ENCODE measurements at places on chromosomes 2 and 18. TPM values are rescaled to one million over a fixed set of nuclear protein-coding genes. Genes with fewer than 3 reads are reported as not detected.
A peak's percentile ranks its signal among the peaks of the same experiment; 100 is the strongest.

SLC19A3 gene
- total RNA-seq, result not detected

GRCh38 chr18:75200071-75200470 is 8.9 kb downstream of the PTGR3 start:
- no peaks in the 10 kb centered on the region for H3K36me3 ChIP-seq
- no peak overlapping the region for H3K4me3 ChIP-seq
- DNase-seq, result no peak

DNA sequence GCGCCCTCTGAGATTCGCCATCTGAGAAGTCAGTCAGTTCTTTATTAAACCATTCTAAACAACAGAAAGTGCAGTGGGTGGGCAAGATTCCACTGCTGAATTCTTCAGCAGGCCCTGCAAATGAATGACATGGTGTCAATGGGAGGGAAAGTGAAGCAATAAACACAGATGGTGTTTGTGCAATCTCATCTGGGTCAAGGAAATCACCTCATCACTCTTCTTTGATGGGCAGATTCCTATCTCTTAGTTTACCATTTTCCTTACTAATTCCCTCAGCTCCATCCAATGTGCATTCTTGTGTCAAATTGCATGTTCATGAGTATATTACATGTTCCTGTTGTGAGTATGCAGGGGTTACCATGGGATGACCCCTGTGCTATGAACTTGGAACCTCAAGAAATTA is 100.7 kb upstream of the CYP1B1 start:
- DNase-seq, result no peak
- H3K27me3 ChIP-seq, result no peaks in the 10 kb centered on the region
- no peak overlapping the region for H3K27ac ChIP-seq
- no peaks in the 10 kb centered on the region for H3K36me3 ChIP-seq
- H3K4me3 ChIP-seq, result no peak overlapping the region

DNA sequence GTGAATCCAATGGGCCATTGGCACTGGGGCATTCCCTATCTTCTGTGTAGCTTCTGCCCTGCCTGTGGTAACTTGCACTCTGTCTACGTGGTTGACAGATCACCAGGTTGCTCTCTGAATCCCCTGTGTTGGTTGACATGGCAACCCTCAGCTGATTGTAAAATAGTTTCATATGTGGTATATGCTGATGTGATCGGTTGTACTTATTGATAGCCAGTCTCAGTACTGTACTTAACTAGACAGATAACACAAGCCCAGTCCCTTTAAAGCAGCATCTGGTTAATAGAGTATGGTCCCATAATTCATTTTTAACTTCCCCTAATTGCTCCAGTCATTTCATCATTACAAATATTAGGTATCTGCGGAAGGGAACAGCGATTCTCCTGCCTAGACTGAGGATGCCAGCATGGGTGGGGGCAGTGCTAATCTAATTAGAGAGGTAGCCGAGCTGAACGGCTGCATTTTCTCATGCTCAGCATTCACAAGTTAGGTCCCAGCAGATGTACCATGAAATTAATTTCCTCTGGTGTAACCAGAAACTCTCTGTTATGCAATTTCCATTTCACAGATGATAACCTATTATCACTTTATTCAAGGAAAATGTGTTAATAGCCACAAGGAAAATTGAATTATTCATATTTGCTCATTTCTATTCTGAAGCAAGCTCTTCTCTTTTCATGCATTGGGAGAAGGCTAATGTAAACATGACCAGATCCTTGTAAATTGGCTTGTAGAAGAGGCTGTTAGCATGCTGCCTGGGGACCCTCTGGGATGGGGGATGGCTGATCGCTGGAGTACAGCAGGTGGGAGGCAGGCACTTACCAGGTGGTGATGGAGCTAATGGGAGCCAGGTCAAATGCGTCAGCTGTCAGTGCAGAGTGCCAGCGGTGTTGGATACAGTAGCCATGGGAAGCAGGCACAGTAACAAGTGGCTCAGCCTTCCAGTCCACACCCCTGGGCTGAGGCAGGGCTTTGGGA is 608.3 kb downstream of the GALR1 start:
- no peaks in the 10 kb centered on the region for H3K4me1 ChIP-seq
- no peak overlapping the region for H3K4me3 ChIP-seq
- DNase-seq, result no peak
- no peaks in the 10 kb centered on the region for H3K36me3 ChIP-seq
- H3K27me3 ChIP-seq, result no peaks in the 10 kb centered on the region

DNA sequence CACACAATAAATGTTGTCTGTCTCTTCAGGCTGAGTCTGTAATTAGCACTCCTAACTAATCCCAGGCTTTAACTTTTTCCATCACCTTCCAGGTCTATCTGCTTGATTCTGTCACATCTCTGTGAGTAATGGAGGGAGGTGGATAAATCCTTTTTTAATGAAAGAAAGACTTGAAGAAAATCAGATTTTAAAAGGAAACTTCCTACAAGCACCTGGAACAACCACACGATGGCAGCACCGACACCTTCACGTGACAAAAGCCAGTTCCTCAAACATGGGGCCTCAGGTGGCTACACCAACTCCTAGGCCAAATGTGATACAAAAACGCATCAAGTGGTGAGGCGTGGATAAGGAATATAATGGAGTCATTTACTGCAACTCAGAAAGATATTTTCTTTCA is 41.8 kb downstream of the TGFBRAP1 start:
- no peak overlapping the region for H3K4me3 ChIP-seq
- H3K27me3 ChIP-seq, result no peaks in the 10 kb centered on the region
- peaks cover 36% of the 10 kb centered on the region for H3K36me3 ChIP-seq
- DNase-seq, result peak; percentile 33

MLPH gene
- not detected for total RNA-seq

IMPA2 gene
- total RNA-seq, result 6.4 TPM

GRCh38 chr2:124778076-124778475 is 753.0 kb downstream of the CNTNAP5 start:
- DNase-seq, result no peak
- H3K36me3 ChIP-seq, result no peaks in the 10 kb centered on the region
- H3K4me3 ChIP-seq, result no peak overlapping the region
- H3K27me3 ChIP-seq, result no peaks in the 10 kb centered on the region

DNA sequence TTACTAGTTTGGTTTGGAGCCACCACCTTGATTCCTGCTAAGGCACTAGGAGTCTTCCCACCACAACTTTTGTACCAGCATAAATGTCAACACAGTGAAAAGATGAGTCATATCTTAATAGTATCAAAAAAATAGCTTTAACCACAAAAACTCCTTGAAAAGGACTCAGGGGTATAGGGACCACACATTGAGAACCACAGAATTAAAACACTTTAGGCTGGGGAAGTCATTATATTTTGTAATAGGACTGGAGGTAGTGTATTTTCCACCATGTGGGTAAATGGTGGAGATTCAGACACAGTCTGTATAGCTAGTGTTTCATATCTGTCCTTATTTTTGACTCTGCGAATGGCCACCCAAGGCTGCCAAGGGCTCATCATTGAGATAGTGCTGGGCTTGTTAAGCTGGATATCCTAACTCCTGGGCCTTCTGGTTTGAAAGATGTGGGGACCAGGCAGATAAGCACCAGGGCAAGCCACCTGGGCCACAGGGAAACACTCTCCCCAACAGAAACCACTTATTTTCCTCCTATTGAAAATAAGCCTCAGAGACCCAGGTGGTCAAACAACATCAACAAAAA is 19.1 kb upstream of the FHL2 start:
- H3K36me3 ChIP-seq, result no peaks in the 10 kb centered on the region
- H3K4me3 ChIP-seq, result no peak overlapping the region
- H3K27me3 ChIP-seq, result no peaks in the 10 kb centered on the region
- no peaks in the 10 kb centered on the region for H3K4me1 ChIP-seq
- H3K27ac ChIP-seq, result no peak overlapping the region

- DNase-seq, result no peak
- H3K27me3 ChIP-seq, result no peaks in the 10 kb centered on the region
- no peaks in the 10 kb centered on the region for H3K4me1 ChIP-seq
- no peak overlapping the region for H3K27ac ChIP-seq
Observed at GRCh38 chr2:22683914-22684313, 701.1 kb upstream of the KLHL29 start.

DLGAP1 gene
- 0.17 TPM for total RNA-seq

GRCh38 chr2:183543222-183543621 is 419.0 kb downstream of the NUP35 start:
- no peaks in the 10 kb centered on the region for H3K4me1 ChIP-seq
- H3K27ac ChIP-seq, result no peak overlapping the region
- H3K27me3 ChIP-seq, result no peaks in the 10 kb centered on the region

- no peaks in the 10 kb centered on the region for H3K27me3 ChIP-seq
- no peak for DNase-seq
- no peak overlapping the region for H3K4me3 ChIP-seq
- no peak overlapping the region for H3K27ac ChIP-seq
- H3K36me3 ChIP-seq, result no peaks in the 10 kb centered on the region
Observed at GRCh38 chr2:51997571-51997970, 965.6 kb upstream of the NRXN1 start.

DNA sequence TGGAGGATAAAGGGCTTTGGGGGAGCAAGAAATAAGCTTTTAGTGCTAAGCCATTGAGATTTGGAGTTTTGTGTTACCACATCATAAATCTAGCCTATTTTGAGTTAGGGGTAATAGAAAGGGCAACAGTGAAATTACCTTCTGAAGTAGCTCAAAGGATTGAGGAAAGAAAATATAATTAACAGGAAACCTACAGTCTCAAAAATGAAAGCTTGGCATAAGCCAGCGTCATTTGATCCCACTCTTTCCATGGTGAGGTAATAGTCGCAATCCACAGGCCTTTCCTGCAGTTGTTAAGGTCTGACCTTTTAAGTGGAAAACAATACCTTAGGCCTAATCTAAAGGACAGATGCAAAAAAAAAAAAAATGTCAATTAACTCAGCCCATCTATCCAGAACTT is 182.7 kb downstream of the UXS1 start:
- no peak overlapping the region for H3K27ac ChIP-seq
- no peak overlapping the region for H3K4me3 ChIP-seq
- no peaks in the 10 kb centered on the region for H3K27me3 ChIP-seq
- no peaks in the 10 kb centered on the region for H3K4me1 ChIP-seq
- DNase-seq, result no peak

DNA sequence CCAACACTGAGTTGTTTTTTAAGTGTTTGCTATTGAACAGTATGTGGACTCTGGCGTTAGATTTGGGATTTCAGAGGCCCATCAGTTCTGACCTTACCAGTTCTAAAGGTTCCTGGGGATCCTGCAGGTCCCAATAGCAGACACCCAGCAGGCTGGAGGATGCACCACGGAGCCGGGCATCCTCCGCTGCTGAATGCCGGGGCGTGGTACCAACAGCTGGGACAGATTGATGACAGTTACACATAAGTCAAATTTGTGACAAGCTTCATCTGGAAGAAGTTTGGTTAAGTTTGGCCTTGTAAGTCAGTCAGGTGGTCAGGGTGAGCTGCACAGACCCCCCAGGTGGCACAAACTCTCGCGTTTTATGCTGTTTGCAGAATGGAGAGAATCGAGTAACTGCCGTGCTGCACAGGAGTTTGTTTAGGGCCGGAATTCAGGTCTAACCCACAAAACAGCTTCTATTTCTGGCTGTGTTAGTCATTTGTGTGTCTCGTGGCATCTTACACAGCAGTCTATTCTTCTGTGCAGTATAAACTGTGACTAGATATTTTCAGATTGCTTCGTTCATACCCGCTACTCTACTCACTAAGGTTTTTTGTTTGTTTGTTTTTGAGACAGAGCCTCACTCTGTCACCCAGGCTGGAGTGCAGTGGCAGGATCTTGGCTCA is 19.2 kb downstream of the CTDP1 start:
- H3K27me3 ChIP-seq, result no peaks in the 10 kb centered on the region
- no peak overlapping the region for H3K4me3 ChIP-seq
- peaks cover 50% of the 10 kb centered on the region for H3K36me3 ChIP-seq

DNA sequence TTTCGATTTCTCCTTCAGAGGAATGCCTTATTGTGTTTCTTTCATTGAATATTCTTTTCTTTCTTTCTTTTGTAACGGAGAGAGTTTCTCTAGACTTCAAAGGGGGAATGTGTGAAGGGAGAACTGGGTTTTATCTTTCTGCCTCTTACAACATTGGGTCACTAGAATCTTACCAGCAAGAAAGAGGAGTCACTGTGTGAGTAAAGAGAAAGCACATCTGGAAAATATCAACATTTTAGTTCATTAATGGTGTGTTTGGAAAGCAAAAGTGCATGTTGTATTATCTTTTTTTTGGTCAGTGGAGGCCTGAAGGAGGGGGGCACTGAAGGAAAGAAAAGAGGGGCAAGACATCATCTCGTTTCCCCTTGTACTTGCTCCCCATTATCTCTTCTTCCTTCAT is 86.6 kb upstream of the THOC1 start:
- no peak overlapping the region for H3K4me3 ChIP-seq
- no peaks in the 10 kb centered on the region for H3K4me1 ChIP-seq
- no peaks in the 10 kb centered on the region for H3K27me3 ChIP-seq
- H3K36me3 ChIP-seq, result no peaks in the 10 kb centered on the region
- no peak overlapping the region for H3K27ac ChIP-seq

DNA sequence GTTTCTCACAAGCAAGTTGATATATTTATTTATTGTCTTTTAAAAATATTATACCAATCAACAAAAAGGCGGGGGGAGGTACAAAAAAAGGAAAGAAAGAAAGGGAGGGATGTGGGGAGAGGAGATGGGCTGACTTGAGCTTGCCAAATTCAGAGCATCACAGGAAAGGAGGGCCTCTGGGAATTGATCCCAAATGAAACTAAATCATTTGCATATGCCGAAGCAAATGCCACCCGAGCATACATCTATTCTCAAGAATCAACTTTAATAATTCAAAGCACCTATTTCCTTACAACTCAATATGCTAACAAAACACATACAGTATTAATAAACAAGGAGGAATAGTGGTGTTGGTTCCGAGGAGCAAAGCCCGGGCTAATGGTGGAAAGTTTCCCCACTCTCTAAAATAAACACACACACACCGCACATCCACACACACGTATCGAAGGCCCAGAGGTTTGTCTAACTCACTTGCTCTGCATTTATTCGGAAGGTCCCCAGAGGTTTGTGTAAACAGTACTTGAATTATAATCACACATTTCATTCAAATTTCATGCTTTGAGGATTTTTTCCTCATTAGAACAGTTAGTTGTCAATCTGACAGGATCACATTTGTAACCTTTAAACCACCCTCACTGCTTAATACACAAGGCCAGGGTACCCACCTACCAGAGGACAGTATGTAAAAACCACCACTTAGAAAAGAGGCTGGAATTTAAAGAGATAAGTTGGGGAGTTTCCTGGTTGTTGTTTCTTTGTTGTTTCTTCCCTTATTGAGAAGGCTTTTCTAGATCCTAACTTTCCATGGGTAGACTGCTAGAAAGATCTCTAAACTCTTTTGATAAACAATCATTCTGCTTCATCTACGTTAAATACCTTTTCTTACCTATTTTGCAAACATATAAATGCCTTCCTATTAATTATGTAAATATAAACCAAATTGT is 264.7 kb downstream of the TCF4 start:
- H3K4me3 ChIP-seq, result no peak overlapping the region
- no peaks in the 10 kb centered on the region for H3K36me3 ChIP-seq
- H3K27me3 ChIP-seq, result no peaks in the 10 kb centered on the region
- no peak overlapping the region for H3K27ac ChIP-seq

DNA sequence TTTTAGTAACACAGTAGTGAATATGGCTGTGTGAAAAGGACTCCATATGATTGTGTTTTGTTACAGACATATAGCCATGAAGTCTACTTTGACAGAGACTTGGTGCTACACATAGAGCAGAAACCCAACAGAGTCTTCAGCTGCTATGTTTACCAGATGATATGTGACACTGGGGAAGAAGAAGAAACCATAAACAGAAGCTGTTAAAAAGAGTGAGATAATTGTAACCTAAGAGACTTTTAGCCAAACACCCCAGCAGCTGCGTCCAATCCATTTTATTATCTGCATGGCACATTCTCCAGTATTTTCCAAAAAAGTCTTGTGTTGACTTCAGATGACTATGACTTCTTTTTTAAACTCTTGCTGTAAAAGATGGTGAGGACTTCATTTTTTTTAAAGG is 41.4 kb upstream of the CYBRD1 start:
- no peak overlapping the region for H3K4me3 ChIP-seq
- no peak overlapping the region for H3K27ac ChIP-seq
- H3K36me3 ChIP-seq, result peaks cover 15% of the 10 kb centered on the region
- DNase-seq, result no peak
- H3K27me3 ChIP-seq, result no peaks in the 10 kb centered on the region

Data from CD4-positive, alpha-beta memory T cell (primary cell).